ENCODE measurements at places on chromosomes 12 and 14.
A peak's percentile ranks its signal among the peaks of the same experiment; 100 is the strongest.

DNA sequence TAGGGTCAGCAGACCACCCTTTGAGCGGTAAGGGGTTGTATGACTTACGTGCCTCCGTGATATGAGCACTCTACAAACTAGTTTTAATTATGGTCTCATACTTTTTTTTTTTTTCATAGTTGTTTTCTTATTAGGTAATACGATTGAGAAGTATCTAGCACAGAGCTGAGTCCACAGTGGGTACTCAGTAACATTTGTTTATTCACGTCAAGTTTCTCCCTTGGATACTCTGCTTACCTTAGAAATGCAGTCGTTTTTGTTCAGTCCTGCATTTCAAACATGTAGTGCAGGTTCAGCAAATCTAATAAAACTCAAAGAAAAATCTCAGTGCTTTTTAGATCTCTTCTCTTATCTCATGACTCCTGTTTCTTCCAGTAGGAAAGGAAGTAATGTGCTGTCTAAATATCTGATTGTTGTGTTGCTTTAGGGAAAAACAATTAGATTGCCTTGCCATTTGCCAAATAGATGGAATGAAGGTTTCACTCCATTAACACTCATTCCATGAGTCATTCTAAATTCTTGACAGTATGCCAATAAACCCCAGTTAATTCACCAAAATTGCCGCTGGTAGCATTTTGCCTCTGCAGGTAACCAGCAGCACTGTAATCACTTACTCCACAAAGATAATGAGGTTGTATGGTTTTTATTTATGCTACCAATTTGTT is 118.9 kb downstream of the PTCSC3 start:
- DNase-seq: peak; percentile 11

DNA sequence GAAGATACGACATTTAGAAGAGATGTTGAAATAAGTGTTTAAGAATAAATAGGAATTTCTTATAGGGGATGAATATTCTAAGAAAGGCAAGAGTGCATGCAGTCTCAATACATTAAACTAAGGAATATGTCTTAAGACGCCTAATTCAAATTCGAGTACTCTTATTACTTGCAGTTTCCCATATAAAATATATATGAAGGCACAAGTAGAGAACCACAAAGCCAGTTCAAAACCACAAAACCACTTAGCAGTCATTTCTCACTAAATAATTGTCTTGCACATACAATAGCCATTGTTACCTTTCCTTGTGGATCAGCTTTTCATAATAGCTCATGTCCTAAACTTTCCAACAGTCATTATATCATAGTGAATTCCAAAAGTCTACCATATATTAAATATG is 91.0 kb upstream of the MON2 start:
- DNase-seq: no peak

GRCh38 chr14:102966681-102967505 is 44.4 kb downstream of the AMN start:
- DNase-seq: no peak

DNA sequence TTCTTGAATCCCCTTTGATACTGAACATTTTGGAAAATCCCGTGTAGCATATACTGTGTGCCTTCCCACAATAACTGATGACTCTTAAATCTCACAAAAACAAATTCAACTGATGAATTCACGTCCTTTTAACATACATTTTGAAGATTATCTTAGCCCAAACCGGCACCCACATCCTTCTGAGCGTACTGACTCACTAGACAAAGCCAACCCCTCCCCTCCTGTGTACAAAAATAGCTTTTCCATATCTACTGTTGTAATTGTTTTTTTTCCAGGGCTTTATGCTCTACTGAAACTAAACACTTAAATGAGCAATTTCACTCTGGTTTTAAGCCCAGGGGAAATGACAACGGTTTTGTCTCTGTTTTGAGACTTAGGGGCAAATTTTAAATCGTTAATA is 109.4 kb upstream of the ATF7IP start:
- DNase-seq: no peak

DNA sequence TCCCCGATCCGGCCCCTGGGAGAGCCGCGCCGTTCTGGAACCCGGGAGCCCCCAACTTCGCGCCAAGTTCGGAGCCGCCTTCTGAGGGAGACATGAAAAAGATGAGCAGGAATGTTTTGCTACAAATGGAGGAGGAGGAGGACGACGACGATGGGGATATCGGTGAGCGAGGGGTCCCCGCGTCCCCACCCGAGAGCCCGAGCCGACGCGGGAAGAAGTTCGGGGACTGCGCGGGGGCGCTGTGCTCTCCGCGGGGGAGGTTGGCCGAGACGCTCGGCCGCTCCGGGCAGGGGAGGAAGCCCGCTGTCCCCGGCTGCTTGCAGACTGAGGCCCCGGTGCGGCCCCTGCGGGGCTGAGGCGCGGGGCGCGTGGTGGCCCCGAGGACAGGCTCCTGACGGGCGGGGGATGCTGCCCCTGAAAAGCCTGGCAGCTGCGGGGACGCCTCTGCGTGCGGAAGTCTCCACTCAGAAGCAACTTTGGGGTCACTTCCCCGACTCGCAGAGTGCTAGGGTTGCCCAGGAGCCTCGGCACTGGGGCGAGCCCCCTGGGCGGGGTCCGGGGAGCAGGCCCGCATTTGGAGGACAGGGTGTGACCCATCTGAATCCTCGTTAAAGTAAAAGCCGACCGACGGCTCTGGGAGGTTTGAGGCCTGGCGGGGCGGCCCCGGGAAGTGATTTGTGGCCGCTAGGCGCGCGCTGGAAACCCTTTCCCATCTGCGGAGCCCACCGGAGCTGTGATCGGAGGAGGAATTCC is 511 bp downstream of the ANO6 start:
- DNase-seq: peak; percentile 39

Data from SK-MEL-5 (cell line).